ENCODE measurements at places on chromosomes 3 and 15.

DNA sequence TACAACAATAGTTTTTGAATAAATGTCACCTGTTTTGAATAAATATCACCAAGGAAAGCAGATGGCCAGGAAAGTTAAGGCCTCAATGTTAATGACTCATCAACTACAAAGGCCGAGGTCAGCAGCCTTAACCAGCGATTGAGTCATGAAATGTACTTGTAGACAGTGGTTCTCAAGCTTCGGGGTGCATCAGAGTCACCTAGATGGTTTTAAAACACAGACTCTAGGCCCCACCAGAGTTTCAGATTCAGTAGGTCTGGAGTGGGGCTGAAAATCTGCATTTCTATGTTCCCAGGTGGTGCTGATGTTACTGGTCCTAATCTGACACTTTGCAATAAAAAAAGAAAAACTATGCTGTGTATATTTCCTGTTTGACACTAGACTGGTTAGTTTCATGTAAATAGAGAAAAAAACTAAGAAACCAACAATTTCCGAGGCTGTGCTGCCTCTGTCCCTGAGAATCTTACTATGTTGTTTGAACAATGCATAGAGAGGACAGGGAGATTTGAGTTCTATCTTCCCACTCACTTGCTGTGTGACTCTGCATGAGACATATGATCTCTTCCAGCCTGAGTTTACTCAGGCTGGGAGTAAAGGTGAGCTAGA lies 9.8 kb downstream of the RAB27A start:
- DNase-seq = no peak

DNA sequence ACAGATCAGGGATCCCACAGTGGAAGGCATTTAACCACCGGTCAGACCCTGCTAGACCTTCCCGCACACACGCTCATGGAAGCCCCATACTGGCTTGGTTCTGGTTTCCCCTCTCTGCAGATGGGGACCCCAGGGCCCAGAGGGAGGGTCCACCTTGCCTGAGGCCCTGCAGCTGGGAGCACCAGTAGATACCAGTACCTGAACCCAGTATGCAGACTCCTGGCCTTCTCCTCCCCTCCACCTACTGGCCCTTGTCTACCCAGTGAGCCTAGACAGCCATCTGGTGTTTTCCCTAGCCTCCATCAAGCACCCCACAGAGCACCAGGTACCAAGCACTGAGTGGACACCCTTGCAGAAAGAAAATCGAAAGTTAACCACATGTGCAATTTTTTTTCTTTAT lies 65.1 kb downstream of the MEGF11 start:
- no peak for DNase-seq

GRCh38 chr15:50112488-50113186 lies 6.4 kb downstream of the ATP8B4 start:
- DNase-seq = no peak

- no peak for DNase-seq
Observed at GRCh38 chr3:156743859-156744258, 69.5 kb downstream of the TIPARP start.

DNA sequence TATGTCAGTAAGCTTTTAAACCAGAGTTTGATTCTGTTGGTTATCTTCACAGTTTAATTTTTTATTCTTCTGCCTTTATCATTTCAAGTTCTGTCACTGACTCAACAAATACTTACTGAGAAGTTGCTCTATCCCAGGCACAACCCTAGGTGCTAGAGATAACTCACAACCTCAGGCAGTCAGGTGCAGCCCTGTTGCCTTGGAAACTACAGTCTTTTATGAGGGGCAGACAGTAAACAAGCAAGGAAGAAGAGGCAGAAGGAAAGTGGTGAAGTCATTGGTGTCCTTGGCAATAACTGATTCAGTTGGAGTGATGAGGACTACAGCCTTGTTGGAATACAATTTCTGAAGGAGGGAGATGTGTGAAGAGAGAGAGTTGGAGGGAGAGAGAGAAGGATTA lies 142.1 kb upstream of the LRTM1 start:
- DNase-seq = no peak

- DNase-seq = no peak
Observed at GRCh38 chr15:36837246-36837645, 257.8 kb downstream of the CDIN1 start.

DNA sequence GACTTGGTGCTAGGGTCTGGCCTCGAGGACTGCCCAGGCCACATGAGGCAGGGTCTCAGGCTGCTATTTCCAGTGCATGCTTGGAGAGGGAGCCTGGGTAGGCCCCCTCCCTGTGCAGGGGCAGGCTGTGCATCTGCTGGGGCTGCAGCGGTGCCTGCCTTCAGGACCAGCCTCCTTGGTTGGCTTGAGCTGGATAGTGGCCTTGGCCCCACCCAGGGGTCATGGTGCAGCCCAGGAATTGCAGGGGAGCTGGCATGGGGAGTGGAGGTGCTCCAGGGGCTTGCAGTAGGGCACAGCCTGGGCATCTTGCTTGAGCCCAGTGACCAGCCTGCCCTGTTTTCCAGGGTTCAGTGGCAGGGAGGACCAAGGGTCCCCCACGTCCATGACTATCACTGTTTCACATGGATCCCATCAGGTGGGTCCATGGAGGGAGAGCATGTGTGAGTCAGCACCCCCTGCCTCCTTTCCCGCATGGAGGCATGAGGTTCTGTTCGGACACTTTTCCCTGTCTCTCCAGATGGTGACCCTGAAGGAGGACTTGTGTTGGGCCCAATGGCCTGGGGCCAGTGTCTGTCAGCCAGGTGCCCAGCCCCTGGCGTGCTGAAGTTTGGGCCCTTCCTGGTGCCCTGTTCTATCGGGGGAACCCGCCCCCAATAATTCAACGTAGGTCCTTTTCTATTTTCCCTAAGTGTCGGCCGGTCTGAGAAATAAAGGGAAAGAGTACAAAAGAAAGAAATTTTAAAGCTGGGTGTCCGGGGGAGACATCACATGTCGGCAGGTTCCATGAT lies 218.6 kb downstream of the SNRPN start:
- DNase-seq = no peak

- no peak for DNase-seq
Observed at GRCh38 chr15:79007066-79007465, 62.2 kb upstream of the CTSH start.

DNA sequence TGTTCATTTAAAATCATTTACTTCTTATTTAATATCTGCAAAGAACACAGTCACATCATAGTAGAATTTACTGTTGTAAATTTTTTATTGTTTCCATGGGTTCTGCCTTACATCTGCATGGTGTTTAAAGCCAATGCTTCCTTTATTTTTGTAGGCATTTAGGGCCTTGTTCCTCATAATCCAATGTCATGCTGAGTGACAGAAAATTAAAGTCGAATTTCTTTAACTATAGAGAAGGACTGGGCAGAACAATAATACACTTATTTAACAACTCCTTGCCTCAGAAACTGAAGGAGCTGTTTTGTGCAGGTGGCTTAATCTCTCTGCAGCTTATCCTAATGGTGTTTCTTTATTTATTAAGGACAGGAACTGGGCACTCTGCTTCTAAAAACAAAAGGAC lies 149.6 kb downstream of the LEKR1 start:
- no peak for DNase-seq

GRCh38 chr3:151875759-151876158 lies 2.3 kb downstream of the SUCNR1 start:
- no peak for DNase-seq

DNA sequence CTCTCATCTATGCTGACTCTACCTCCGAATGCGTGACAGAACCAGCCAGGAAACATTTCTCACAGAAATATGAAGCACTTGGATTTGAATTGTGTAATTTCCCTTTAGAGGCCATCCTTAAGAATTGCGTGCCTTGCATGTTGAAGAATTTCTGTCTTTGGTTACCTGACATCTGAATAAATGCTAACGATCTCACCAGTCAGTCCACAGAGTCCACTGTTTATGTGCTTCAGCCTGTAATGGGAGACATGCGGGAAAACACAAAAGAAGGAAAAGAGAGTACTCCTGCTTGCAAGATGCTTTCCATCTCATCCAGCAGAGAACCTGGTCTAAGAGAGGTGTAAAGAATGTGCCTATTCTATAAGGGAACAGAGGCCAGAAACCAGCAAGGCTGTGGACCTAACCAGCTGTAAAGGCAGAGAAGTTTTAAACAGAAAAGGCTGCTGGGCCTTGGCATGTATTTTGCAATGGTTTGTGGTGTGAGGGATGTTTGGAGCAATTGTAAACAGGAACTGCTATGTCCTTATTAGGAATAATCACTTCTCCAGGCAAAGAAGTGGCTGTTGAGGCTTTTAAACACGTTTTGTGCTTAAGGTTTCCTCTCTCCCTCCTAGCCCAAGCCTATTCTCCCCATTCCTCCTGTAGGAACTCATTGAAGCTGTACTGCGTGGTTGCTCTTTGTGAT lies 36.4 kb upstream of the BOC start:
- no peak for DNase-seq

DNA sequence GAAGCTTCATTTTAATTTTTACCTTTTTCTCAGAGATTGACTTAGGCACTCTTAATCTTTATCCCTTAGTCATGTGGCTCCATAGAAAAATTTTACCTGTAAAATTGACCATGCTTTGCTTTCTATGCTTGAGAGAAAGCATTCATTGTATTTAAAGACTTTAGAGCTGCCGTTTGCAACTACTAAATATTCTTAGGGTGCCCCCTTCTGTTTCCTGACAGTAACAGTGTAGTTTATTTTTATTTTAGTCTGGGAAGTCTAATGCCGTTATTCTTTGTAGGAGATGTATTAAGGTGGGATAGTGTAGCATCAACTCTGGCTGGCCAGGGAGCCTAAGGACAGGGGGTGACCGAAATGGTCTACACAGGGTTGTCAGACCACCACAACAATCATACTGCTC lies 84.5 kb upstream of the SYNPR start:
- DNase-seq = peak; percentile 35

DNA sequence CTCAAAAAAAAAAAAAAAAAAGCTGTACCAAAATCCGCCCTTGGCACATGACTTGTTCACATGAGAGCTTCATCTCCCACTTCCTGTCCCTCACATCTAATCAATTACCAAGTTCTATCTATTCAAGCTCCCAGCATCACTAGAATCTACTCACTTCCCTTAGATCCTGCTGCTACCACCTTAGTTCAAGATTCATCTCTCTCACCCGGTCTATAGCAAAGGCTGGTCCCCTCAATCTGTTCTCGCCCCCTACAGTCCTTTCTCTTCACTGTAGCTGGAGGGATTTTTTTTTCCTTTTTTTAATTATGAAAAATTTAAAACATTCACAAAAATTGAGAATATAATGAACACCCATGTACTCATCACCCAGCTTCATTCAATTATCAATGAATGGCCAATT lies 16.7 kb upstream of the GPR160 start:
- no peak for DNase-seq

DNA sequence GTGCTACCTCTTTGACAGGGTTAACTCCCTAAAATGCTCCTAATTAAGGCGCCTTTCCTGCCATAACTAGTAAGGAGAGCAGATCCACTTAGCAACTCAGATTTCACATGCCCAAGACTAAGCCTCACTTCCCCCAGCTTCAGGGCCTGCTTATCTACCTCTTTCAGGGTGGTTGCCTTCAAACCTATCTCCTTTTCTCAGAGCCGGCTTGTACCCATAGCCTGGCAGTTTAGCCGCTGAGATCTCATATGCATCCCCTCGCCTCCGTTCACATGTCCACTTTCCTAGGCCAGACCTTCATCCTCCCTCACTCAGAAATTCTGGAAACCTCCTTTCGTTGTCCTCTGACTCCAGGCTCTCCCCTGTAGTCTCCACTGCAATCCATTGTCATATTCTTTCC lies 1.0 kb upstream of the FSTL1 start:
- DNase-seq = no peak

GRCh38 chr3:15722877-15723623 lies 74.7 kb downstream of the ANKRD28 start:
- no peak for DNase-seq

DNA sequence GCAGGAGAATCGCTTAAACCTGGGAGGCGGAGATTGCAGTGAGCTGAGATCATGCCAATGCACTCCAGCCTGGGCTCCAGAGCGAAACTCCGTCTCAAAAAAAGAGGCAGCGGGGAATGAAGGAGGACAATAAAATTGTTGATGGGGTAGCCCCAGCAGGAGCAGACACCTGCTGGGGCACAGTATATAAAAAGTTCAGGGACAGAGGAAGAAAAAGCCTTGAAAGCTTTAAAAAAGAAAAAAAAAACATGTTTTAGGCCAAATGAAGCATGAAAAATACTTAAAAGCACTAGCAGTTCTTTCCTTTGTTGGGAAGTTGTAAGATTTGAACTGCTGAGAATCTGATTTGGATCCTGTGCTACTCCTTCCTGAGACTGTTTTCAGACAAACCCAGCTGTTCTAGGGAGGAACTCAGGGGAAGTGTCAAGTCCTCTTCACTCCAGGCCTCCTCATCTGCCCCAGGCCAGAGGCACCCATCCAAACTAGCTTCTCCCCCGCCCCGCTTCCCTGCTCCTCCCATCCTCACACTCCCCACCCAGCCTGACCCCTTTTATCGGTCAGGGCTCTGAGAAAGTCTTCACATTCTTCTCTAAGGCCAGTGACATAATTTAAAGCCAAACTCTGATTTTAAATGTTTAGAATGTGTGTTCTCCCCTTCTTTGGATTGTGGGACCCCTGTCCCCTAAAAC lies 4.9 kb downstream of the IL17RD start:
- no peak for DNase-seq

GRCh38 chr15:43258781-43259180 lies 7.9 kb downstream of the TGM5 start:
- DNase-seq = no peak

- no peak for DNase-seq
Observed at GRCh38 chr3:194584866-194585265, 48.4 kb downstream of the TMEM44 start.

GRCh38 chr3:134974624-134975023 lies 179.6 kb downstream of the EPHB1 start:
- no peak for DNase-seq

- no peak for DNase-seq
Observed at GRCh38 chr3:156240642-156241041, 120.3 kb downstream of the KCNAB1 start.

GRCh38 chr3:23277688-23278087 lies 74.6 kb downstream of the UBE2E2 start:
- DNase-seq = no peak

- DNase-seq = no peak
Observed at GRCh38 chr3:58867621-58868020, 182.2 kb downstream of the CFAP20DC start.

- DNase-seq = no peak
Observed at GRCh38 chr3:29677421-29677820, 396.6 kb downstream of the RBMS3 start.

- DNase-seq = no peak
Observed at GRCh38 chr3:5332270-5332956, 144.9 kb downstream of the EDEM1 start.

GRCh38 chr15:36921484-36922091 lies 178.8 kb downstream of the MEIS2 start:
- DNase-seq = no peak

DNA sequence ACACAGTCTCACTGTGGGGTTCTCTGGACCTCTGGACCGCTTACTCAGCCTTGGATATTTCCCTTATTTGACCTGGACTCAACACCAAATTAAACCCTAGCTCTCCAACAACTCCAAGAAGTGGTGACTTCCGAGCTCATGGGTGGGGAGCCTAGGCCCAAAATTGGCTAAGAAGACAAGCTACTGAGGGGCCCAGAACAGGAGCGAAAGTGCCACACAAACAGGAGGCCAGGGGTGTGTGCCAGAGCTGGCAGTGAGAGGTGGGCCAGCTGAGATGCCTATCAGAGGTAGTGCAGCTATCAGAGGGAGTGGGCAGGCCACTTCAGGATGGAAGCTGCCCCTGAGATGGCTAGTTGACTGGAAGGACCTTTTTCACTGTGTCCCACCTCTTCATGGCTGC lies 151.1 kb upstream of the PRR20G start:
- DNase-seq = no peak
